ENCODE measurements at places on chromosomes 12 and 14.
A peak's percentile ranks its signal among the peaks of the same experiment; 100 is the strongest.

DNA sequence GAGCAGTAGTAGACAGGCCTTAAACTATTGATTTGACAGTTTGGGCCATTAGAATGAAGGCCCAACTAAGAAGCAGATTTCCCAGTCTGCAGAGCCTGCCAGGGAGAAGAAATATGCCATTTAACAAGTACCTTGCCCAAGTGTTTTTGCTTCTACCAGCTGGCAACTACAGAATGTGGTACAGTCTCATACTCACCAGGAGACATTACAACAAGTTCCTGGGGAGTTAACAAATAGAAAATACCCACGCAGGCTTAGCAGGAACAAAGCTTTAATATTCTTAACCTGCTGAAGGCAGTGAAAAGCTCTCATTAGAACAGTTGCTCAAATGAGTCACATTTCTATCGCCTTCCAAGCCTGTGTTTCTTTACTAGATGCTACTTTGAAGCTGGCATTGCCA lies 241.0 kb downstream of the TMEM117 start:
- DNase-seq = no peak

GRCh38 chr14:35438910-35439713 lies 34.6 kb upstream of the NFKBIA start:
- no peak for DNase-seq

GRCh38 chr12:31572900-31573600 lies 17.9 kb downstream of the DENND5B start:
- no peak for DNase-seq

- DNase-seq = no peak
Measured at GRCh38 chr12:80641936-80642335, 65.5 kb upstream of the MYF6 start.

DNA sequence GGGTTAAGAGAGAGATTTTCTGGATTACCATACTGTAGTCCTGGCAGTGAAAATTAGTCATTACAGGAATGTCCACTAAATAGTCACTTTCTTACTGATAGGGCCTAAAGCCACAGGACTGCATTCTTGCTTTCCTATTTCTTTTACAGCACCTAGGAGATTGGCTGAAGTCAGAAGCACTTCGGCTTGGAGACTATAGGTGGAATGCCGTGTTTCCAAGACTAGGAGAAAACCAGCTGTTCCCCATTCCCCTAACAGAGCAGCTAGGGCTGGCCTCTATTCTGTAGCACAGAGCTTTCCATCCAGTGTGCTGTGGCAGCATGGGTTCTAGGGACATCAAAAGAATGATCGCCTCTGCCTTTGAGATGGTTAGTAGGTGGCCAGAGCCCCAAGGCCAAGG lies 15.1 kb downstream of the PIGH start:
- DNase-seq = no peak

GRCh38 chr12:41254004-41254914 lies 66.1 kb downstream of the PDZRN4 start:
- no peak for DNase-seq

DNA sequence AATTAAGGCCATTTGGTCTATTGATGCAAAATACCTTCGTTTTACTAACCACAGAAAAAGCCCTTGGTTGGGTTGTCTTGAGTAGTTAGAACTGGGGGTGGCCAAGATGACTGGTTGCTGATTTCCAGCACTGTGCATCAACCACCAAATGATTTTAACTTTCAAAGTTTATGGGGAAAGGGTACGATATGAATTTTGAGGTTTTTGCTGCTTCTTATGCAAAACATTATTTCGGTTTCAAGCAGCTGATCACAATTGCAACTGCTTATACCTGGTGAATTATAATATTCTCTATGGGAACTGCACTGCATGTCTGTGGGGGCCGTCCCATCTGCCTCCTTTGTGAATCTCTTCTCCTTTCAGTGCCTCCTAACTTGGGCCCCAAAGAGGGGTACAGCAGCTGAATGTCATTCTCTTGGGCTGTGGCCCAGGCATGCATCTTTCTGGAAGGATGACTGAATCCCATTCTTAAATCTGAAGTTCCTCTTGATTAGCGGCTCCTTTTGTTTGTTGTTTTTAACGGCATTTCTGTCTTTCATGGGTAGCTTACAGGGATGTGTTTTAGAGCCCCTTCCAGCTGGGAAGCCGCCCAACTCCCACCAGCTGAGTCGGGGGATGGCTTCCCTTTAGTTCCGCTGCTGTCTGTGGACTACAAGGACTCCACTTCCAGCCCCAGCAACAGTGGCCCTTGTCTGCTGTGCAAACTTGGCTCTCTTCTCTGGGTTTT lies 479.8 kb downstream of the ZFP36L1 start:
- DNase-seq = no peak

DNA sequence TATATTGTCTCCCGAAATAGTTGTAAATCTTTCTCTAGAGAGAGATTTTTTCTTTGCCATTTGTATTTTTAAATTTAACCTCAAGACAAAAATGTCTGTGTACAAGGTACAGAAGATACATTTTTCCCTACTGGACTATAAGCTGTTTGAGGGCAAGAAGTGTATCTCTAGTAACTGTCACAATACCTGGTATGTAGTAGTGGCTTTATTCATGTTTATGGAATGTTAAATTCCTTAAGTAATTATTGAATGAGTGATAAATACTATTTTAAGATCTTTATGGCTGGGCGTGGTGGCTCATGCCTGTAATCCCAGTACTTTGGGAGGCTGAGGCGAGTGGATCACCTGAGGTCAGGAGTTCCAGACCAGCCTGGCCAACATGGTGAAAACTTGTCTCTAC lies 24.4 kb upstream of the CDK17 start:
- no peak for DNase-seq

GRCh38 chr12:48018618-48018995 lies 14.3 kb upstream of the COL2A1 start:
- DNase-seq = no peak

GRCh38 chr12:65681226-65681625 lies 143.1 kb upstream of the HMGA2 start:
- no peak for DNase-seq

GRCh38 chr12:131208425-131208824 lies 254.7 kb downstream of the ADGRD1 start:
- DNase-seq = no peak

GRCh38 chr12:67449591-67450052 lies 180.5 kb downstream of the CAND1 start:
- no peak for DNase-seq

- no peak for DNase-seq
Measured at GRCh38 chr12:79765157-79765556, 74.4 kb upstream of the PAWR start.

DNA sequence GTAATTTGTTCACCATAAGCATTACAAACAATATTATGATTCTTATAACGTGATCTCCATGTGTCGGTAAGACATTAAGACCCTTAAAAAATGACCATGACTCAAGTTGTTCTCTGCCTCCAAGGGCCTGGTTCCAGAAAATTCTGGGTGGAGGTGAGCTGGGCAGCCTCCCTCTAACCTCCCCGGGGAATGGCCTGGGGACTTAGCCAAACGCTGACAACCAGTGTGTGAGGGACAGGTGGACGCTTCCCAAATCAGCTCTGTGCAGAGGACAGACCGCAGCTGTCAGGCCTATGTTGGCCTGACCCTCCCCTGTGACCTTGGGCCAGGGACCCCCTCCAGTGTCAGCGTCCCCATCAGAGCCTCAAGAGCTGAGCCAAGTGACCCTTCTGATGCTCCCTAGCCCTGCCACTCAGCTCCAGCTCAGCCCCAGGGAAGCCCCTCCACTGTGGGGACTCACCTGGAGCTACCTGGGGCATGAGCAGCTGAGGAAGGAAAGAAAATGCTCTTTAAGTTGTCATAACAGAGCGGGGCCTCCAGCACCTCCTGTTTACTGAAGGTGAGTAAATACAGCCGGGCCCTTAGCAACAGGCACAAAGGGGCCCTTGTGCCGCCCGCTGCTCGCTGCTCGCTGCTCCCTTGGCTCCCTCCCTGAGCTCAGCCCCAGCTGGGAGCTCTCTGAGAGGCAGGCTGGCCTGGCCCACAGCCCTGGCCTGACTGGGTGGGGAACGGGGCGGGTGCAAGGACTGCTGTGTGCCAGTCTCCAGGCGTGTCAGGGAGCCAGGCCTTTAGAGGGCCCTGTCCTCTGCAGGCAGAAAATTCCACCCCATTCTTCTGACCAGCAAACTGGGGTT lies 116.6 kb downstream of the CALM1 start:
- no peak for DNase-seq

GRCh38 chr14:63243646-63244045 lies 39.4 kb downstream of the RHOJ start:
- no peak for DNase-seq

- no peak for DNase-seq
Measured at GRCh38 chr14:72583316-72584272, 310.3 kb downstream of the DPF3 start.

DNA sequence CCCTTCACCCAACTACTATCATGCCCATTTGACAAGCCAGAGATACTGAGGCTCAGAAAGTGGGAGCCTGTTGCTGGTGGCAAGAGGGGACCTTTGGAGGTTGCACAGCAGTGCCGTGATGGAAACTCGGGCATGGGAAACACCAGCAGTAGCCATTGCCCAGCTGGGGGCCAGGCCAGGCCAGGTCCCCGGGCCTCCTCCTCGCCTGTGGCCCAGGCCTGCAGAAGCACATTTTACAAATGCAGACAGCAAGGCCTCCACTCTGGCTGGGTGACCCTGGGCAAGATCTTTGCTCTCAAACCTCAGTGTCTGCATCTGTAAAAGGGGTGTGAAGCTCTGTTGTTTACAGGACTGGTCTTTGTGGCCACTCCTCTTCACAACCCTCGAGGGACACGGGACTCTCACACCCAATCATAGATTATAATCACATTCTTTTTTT lies 4.5 kb upstream of the SH2B3 start:
- no peak for DNase-seq

DNA sequence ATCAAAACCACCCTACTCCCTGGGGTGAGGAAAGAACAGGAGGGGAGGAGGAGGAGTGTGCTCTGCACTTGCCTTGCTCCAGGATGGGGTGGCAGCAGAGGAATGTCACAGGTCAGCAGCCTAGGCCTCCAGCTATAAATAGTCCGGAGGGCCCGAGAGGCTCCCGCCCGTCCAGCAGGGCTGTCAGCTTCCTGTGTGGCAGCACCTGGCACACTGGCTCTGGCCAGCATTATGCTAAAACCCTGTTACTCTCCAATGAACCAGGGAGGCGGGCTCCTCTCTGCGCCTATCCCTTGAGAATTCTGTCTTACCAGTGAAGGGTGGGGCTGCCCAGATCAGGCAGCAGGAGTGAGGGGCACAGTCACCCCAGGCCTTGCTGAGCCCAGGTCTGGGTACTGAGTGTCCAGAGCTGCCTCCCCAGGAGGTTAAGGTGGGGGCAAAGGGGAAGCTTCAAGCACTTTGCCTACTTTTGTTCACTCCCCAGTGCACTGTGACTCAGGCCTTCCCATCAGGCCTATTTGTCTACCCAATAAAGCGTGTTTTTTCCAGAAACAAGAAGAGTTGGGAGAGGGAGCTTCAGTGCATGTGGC lies 1.2 kb upstream of the COX14 start:
- DNase-seq = peak; percentile 92

DNA sequence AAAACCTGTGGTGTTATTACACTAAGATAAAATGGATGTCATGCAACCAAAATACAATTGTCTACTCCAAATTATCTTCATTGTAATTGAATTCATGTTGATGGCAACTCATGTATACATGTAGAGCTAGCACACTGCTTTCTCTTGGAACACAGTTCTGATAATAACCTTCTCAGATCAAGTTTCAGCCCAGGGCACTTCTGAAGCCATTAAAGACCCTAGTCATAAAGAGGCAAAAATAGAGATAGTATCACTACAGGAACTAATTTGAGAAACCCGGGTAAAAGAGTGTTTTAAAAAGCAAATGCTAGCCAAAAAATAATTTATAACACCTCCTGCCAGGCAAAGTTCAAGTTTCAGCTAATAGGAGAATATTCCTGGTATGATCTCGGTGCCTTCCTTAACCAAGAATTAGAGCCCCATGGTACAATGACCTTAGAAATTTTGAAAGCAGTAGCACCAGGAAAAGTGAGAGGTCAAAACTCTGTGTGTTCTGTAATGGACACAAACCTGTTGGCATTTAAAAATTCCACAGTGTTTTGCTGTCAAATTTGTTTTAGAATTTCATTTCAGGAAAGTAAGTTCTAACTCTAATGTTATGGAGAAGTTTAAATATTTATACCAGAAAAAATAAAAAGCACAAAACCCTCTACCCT lies 105.0 kb upstream of the FRMD6 start:
- no peak for DNase-seq

DNA sequence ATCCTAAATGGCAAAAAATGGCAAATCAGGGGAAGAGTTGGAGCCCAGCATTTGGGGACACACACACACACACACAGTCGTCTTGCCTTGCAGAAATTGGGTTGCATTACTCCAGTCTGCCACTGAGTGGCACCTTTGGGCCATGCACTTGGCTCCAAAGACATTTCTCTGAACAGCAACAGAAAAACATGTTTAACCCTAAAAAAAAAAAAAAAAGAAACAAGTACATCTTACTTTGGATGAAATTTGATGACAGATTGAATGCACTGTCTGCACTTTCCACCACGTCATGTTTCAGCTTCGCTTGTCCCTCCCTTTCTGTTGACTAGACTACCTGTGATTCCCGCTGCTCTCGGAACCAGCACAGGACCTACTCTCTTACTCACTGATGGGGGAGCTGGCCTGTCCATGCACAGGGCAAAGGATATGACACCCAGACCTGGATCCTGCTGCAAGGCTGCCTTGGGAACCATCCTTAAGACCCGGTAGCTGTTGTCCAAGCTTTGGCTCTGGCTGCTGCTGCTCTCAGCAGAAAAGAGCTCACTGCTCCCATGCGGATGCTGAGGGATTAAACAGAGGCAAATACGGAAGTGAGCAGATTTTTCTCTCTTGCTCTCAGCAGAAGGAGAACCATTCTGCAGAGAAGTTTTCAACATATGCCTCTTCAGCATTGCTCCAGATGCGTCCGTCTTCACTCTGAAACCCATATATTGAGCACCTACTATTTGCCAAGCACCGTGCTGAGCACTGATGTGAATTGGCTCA lies 376.8 kb downstream of the DPF3 start:
- peak; percentile 63 for DNase-seq

GRCh38 chr12:112368856-112369255 lies 13.4 kb downstream of the HECTD4 start:
- DNase-seq = no peak

- peak; percentile 66 for DNase-seq
Measured at GRCh38 chr12:16350682-16351081, 3.2 kb downstream of the MGST1 start.

DNA sequence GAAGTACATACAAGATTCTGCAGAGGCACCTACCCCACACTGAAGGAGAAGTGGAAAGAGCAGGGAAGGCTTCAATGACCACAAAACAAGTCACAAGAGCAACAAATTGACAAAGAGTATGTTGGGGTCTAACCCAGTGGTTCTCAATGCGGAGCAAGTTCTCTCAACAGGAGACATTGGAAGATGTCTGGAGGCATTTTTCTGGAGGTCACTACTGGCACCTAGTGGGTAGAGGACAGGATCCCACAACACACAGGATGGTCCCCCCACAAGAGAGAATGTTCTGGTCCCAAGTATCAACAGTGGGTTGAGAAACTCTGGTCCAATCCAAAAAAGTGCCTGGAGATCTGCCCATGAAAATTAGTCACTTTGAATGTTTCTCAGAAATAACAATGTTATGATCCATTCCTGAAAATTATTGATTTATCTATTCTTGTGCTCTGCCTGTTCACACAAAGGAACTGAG lies 3.4 kb downstream of the SSH1 start:
- no peak for DNase-seq

Data from psoas muscle (tissue), 8 donors.